ENCODE measurements at places on chromosomes 7 and 10. TPM values are rescaled to one million over a fixed set of nuclear protein-coding genes. Genes with fewer than 3 reads are reported as not detected.

- no peak for DNase-seq
These were observed 3.6 kb downstream of the VOPP1 start for GRCh38 chr7:55568613-55569268.

TYW1B gene
- 12.8 TPM for total RNA-seq

PNLIPRP1 gene
- total RNA-seq: not detected

SPDYE16 gene
- 0.34 TPM for total RNA-seq

DNA sequence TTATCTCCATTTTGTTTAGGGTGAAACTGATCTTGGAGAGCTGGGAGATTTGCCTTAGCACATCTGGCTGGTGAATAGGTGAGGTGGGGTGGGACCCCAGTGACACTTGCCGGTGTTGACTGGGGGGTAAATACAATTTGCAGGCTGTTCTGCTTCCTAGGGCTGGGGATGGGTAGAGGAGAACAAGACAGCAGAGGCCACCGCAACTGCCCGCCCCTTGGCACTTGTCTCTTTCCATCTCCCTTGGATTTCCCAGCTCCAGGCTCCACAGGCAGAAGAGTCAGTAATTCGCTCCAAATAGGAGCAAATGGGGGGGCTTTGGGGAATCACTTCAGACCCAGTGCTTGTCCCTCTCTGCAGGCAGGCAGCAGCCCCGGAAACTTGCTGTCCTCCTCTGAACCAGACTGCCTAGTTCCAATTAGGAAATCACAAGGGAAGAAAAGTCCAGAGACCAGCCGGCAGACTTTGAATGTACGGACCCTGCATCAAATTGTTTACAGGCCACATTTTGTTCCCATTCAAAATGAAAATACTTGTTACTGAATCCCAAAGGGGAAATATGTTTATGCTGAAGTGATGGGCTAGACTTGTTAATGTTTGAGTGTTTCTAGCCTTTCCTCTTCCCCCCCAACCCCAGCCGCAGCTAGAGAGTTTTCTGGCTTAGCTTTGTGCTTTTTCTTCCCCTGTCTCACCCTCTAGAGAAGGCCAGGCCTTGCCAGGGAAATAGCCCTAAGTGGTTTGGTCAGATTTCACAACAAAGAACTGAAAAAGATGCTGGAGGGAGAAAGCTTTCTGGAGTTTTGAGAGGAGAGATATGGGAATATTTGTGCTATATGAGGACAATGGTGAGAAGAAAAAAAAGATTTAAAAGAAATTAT, 10.0 kb upstream of the INPP5F start:
- no peak for DNase-seq

DNA sequence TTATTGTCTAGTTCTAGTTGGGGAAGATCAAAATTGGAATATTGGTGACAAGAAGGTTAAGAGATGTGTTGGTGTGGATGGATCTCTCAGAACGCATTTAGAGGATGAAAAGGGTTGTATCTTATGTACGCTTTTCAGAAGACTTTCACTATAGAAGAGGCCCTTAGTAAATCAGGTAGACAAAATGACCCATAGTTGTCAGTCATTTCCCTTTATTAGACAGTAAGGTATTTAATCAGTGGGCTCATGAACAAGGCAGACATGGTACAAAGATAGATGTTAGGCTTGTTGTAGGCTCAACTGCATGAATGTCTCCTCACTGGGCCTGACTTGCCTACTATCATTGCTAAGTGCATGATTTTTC, 359.2 kb downstream of the PHF14 start:
- no peak for DNase-seq

- DNase-seq: no peak
These were observed 82.5 kb downstream of the RNLS start for GRCh38 chr10:88500656-88501055.

ARHGEF5 gene
- total RNA-seq: 21.4 TPM

DNA sequence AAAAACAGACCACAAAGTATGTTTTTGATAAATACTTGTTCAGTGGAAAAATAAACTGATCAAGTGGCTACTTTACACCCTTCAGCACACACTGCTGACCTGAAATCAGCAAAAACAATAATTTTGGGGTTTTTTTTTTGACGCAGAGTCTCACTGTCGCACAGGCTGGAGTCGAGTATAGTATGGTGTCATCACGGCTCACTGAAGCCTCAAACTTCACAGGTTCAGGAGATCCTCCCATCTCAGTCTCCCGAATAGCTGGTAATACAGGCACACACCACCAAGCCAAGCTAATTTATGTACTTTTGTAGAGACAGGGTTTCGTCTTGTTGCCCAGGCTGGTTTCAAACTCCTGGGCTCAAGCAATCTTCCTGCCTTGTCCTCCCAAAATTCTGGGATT, 30.6 kb downstream of the TARP start:
- no peak for DNase-seq

DNA sequence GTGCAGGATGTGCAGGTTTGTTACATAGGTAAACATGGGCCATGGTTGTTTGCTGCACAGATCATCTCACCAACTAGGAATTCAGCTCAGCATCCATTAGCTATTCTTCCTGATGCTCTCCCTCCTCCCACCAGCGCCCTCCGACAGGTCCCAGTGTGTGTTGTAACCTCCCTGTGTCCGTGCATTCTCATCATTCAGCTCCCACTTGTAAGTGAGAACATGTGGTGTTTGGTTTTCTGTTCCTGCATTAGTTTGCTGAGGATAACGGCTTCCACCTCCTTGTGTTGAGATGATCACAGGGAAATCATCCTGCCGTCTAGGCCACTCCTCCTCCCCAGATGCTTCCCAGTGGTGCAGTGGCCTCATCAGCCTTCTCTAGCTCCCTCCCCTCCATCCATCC, 261.6 kb upstream of the GALNT17 start:
- DNase-seq: no peak

GRCh38 chr10:102114861-102115618, 5.1 kb downstream of the LDB1 start:
- peak; percentile 89 for DNase-seq

DNA sequence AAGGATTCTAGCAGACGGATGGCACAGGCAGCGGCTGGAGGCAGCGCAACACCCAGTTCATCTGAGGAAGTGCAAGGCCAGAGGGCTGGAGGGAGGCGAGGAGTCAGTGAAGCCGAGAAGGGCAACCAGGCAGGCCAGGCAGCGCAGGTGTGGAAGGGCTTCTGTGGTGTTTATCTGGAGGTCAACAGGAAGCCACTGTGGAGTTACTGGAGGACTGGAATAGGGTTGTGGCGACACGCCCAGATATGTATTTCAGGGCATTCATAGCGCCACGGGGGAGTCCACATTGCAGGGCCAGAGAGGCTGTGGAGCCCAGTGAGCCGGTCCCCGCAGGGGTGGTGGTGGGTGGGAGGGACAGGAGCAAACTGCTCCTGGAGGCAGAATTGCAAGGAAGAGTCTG, 150.6 kb downstream of the CDH23 start:
- DNase-seq: no peak

- no peak for DNase-seq
These were observed 36.6 kb upstream of the LEP start for GRCh38 chr7:128204455-128204854.

DNA sequence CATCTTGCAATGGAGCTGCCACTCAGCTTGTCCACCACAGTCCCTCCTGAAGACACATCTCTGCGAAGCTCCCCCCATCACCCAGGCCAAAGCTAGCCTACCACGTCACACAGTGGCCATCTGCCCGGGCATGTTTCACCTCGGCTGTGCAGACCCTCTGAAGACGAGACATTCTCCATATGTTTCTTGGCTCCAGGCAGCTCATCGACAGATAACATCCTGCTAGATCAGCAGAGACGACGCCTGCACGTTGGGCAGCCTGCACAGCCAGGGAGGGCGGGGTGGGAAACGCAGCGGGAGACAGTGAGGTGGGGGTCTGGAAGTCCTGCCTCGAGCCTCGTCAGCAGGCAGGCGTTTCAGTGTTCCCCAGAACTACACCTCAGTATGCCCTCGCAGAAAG, 53.0 kb downstream of the PTPRN2 start:
- no peak for DNase-seq

- DNase-seq: peak; percentile 67
These were observed 33.3 kb upstream of the XPNPEP1 start for GRCh38 chr10:109956454-109957091.

PITX3 gene
- not detected for total RNA-seq

GRCh38 chr7:157089100-157089610, 49.6 kb upstream of the UBE3C start:
- DNase-seq: no peak

- DNase-seq: no peak
These were observed 214.9 kb downstream of the JAZF1 start for GRCh38 chr7:27965650-27966049.

DNA sequence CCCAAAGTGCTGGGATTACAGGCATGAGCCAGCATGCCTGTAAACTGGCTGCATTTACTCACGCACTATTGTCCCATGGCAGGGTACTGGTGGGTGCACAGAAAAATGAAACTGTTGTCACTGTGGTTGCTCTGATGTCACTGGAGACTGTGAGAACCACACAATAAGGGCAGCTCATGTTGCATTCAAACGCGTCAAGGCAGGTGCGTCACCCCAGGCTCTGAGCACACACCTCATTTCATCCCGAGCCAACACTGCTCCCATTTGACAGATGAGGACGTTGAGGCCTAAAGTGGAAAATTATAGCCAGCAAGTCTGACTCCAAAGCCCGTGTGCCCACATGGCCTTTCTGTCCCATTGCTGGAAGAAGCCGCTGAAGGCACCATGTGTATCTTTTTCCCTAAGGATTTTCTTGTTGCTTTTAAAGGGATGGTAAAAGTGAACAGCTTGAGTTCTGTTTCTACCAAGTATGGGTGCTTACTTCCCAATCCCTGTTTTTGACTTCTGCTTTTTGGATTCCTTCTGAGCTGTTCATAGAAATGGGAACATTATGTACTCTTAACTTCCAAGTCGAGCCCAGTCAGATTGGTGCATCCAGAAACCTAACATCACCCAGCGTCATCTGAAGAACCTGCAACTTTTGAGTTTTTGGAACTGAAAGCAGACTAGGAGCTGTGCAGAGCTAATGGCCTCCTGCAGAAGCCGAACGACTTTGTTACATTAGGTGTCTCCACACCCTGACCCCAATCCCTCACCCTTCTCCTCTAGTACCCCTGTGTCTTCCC, 60.1 kb upstream of the CARD11 start:
- DNase-seq: no peak

DNA sequence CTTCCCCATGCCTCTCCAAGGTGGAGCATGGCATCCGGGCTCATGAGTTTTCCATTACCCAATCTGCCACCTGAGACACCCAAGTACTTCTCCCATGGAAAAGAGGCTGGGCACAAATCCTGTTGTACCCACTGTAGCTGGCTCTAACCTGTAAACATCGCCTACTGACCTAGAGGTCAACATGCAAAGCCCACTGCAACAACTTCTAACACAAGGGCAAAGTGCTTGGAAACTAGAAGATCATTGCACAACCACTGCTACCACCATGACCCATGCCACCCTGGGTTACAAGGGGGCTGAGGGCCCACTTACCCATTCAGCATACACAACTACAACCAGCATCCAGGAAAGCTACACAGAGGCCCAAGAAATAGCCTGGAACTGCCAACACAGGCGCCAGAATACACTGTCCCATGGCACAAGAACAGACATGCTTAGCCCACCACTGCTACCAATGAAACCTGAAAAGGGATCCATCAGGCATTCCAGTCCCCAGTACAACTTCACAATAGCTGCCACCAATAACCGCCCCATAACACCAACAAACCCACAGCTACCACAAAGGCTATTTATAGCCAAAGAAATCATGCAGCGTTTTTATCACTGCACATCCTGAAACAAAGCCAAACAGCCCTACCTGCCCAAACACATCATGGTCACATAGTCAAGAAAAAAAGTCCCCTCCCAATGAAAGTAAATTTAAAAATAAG, 63.4 kb downstream of the RNF32 start:
- no peak for DNase-seq

DNA sequence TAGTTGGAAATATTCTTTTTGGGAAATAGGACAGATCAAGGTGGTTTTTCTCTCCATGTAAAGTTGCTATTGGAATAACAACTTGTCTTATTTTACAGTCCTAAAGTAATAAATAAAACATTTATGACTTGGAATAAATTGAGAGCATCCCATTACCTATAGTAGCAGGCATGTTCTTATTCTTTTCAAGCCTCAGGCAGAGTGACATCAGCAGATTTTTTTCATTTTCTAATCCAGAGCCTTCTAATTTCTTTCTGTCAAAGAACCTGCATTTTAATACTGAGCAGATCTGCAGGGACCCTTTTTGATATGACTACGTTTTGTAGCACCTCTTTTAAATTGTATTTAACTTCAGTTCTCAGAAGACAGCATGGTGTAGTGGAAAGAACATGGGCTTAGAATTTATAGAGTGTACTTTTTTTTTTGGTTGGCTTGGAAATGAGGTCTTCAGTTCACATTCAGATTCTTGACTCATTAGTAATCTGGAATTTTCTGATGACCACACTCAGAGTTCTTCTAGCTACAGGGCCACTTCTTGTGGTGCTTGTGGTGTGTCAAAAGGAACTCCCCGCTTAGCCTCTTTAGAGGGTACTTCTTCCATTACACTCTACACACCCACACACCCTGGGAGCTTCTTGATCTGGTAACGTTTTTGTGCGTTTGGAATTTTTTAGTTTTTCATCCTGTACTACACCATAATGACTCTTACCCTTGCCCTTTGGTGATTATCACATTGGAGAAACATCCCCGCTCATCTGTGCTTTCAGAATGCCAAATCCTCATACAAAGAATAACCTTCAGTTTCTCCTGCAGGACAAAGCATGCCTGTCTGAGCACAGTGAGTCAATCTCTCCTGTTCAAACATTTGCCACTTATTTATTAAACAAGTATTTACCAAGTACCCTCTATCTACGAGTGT, 34.6 kb downstream of the AGK start:
- DNase-seq: no peak

- DNase-seq: no peak
These were observed 104.3 kb downstream of the MARCHF5 start for GRCh38 chr10:92395271-92395670.

TMEM236 gene
- 0.64 TPM for total RNA-seq

Measured in Caco-2 (cell line).